Testis (tissue), 5 donors: ENCODE measurements at places on chromosomes 2 and 18. TPM values are rescaled to one million over a fixed set of nuclear protein-coding genes. Genes with fewer than 3 reads are reported as not detected.

GRCh38 chr18:33833842-33834241, 255.8 kb downstream of the ASXL3 start:
- no peak for DNase-seq
- H3K27me3 ChIP-seq, result no peaks in the 10 kb centered on the region
- no peak overlapping the region for H3K4me3 ChIP-seq
- no peaks in the 10 kb centered on the region for H3K36me3 ChIP-seq

The SLC9A2 gene
- total RNA-seq, result 8.4 TPM

DNA sequence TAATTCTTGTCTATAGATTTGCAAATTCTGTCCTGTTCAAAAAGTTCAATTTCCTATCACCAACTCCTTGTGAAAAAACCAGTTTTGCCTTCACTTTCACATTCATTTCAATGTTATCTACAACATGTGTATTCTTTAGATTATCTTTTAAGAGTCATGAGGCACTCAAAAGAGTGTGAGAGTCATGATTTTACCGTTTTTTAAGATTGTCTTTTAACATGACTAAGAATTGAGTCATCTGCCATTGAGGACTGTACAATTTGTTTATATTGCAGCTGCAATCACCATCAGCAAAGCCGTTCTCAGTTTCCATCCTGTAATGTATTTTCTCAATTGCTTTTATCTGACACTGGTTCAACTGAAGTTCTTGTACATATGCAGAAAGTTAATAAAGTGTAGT, 275.8 kb downstream of the LNPK start:
- DNase-seq, result no peak
- no peak overlapping the region for H3K4me3 ChIP-seq
- no peak overlapping the region for H3K27ac ChIP-seq
- no peaks in the 10 kb centered on the region for H3K4me1 ChIP-seq
- no peaks in the 10 kb centered on the region for H3K36me3 ChIP-seq
- no peaks in the 10 kb centered on the region for H3K27me3 ChIP-seq

DNA sequence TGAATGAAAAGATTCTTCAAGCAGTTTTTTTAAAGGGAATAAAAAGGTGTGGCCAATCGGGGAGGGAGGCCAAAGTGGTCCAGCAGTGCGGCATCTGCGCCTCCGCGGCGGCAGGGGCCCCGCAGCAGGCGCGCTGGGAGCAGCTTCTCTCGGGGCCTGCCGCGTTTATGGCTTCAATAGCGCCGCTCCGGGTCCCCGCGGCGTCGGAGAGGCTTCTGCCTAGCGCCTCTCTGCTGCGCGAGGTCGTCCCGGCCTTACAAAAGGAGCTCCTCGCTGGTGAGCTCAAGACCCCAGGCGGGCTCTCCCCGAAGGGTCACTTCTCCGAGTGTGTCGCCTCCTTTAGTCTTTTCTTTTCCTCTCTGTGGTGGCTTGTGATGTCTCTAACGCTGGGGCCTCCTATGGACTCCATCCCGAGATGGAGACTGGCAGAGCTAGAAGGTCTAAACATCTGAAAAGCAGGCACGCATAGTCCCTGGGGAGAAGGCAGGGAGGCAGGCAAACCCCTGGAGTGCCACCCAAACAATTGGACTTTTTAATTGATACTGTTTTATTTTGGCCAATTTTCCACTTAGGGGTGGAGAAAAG, 67.1 kb downstream of the SUMO1 start:
- H3K4me3 ChIP-seq, result peak overlapping the region; percentile 39
- H3K27ac ChIP-seq, result no peak overlapping the region
- no peaks in the 10 kb centered on the region for H3K27me3 ChIP-seq
- H3K36me3 ChIP-seq, result no peaks in the 10 kb centered on the region

GRCh38 chr2:201413143-201413542, 38.1 kb downstream of the TRAK2 start:
- no peaks in the 10 kb centered on the region for H3K36me3 ChIP-seq
- no peak for DNase-seq
- H3K4me1 ChIP-seq, result peaks cover 10% of the 10 kb centered on the region
- no peak overlapping the region for H3K27ac ChIP-seq
- no peaks in the 10 kb centered on the region for H3K27me3 ChIP-seq

DNA sequence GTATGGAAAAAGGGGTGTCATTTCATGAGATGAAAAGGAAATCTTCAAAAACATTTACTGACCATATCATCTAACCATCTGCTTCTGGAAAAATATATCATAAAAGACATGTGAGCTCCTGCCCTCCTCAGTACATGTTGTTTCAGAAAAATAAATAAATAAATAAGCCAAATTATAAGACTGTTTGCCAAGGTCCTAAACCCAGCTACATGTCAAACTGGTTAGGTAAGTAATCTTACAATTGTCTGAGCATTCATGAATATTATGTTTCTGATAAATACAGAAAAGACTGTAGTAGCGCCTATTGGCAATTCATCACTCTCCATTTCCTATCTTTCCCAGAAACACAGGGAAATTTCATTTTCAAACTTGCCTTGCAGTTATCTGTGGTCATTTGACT, 138.9 kb upstream of the SETBP1 start:
- no peaks in the 10 kb centered on the region for H3K27me3 ChIP-seq
- H3K4me3 ChIP-seq, result no peak overlapping the region
- H3K4me1 ChIP-seq, result no peaks in the 10 kb centered on the region
- H3K27ac ChIP-seq, result no peak overlapping the region
- no peaks in the 10 kb centered on the region for H3K36me3 ChIP-seq
- DNase-seq, result no peak

The CDK15 gene
- 1.8 TPM for total RNA-seq

DNA sequence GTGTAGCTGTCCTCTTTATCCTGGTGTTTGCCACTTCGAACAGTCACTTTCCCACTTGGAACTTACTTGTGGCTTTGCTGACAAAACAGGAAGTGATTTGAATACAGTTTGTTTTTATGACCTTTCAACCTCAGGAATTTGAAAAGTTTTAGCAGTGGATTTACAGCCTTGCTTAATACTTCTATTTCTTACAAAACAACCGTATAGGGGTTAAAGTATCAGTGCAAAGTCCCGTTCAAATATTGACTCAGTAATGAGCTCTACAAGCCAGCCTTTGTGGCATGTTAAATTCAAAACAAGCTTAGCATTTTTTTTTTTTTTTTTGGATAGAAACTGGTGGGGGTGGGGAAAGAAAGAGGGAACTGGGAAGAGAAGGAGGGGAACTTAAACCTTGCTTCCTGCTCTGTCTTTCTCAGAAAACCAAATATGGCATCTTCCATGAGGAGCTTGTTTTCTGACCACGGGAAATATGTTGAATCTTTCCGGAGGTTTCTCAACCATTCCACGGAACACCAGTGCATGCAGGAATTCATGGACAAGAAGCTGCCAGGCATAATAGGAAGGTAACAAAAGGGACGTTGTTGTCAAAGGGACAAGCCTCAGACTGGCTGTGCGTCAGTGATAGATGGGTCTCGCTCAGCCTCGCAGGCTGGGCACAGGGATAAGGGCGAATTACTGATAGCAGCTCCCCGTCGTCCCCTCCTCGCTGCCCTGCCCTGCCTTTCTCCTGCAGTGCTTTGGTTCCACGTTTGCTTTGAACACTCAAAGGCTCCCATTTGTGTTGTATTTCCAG, at the start of gene HNMT:
HNMT (plus strand) TSS at position 408 of the 793 bp plus-strand sequence; CDS start at position 427, 19 bp downstream.
- H3K27me3 ChIP-seq, result no peaks in the 10 kb centered on the region
- peak; percentile 66 for DNase-seq
- H3K36me3 ChIP-seq, result no peaks in the 10 kb centered on the region
- peak within 1 kb of the TSS; percentile 63 for H3K4me3 ChIP-seq
- H3K4me1 ChIP-seq, result peaks cover 5% of the 10 kb centered on the region
- H3K27ac ChIP-seq, result peak within 1 kb of the TSS; percentile 74

DNA sequence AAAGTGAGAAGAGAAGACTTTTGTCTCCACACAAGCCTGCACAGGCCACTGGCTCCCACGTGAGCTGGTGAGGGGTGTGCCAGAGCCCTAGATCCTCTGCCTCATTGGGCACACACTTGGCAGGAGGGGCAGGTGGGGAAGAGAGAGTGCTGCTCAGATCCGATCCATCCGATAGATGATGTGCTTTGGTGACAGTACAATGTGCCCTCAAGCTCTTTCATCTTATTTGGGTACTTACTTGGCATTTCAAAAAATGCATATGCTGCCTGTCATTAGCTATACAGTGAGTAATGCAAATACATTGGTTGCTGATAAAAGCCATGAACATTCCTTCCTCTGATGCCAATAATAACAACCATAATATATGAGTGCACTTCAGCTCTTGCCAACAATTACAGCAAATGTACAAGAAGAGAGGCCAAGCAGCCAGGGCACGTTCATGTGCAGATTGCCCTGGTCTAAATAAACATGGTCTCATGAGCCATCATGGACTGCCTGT, 255.3 kb downstream of the VAPA start:
- H3K36me3 ChIP-seq, result no peaks in the 10 kb centered on the region
- no peaks in the 10 kb centered on the region for H3K4me1 ChIP-seq

The GREB1 gene
- 136 TPM for total RNA-seq

DNA sequence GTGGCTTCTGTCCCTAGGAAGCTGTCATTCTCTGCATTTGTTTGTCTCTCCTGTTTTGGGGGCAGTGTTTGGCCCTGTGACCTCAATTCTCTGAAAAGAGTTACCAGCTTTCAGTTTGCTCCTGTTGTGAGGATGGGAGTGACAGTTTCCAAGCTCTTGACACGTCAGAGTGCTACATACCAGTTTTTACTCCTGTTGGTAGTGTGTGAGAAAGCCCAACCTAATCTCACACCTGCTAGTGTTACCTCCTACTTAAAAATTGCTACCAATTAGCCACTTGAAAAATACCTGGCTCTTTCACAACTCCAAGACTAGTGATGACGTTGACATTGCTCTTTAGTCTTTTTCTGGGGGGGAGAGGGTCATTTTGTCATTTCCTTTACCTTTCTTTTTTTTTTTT, 14.1 kb downstream of the SKA1 start:
- H3K4me3 ChIP-seq, result no peak overlapping the region
- H3K36me3 ChIP-seq, result no peaks in the 10 kb centered on the region
- H3K27me3 ChIP-seq, result no peaks in the 10 kb centered on the region
- H3K4me1 ChIP-seq, result no peaks in the 10 kb centered on the region

GRCh38 chr2:39851251-39851650, 72.2 kb upstream of the THUMPD2 start:
- no peaks in the 10 kb centered on the region for H3K36me3 ChIP-seq
- no peak for DNase-seq

The GREB1L gene
- 38.4 TPM for total RNA-seq

DNA sequence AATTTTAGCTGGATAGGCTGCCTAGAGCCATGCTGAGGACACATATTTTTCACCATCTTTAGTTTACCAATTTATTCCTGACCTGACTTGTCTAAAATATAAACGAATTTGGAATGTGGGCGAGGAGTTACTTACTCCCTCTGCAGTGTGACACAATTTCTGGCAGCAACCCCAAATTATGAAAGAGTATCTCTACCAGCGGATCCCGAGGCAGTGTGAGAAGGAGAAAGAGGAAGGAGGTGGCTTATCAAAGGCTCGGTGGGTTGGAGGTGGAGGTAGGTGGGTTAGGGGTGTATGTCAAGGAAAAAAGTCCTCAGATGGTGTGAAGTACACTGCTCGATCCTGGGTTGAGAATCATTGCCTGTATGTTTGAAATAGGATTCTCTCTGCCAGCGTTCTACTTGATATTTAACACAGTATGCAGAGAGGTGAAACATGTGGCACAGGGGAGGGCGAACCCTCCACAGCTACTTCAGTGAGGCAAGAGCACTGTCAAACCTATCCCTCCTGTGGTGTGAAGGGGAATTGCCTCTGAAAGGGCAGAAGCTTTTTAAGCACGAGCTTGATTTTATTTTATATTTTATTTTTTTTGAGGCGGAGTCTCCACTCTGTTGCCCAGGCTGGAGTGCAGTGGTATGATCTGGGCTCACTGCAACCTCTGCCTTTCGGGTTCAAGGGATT, 76.0 kb downstream of the RFTN2 start:
- peak; percentile 23 for DNase-seq
- no peaks in the 10 kb centered on the region for H3K36me3 ChIP-seq
- no peaks in the 10 kb centered on the region for H3K27me3 ChIP-seq
- H3K4me1 ChIP-seq, result no peaks in the 10 kb centered on the region

- DNase-seq, result peak; percentile 49
- no peaks in the 10 kb centered on the region for H3K27me3 ChIP-seq
- H3K4me3 ChIP-seq, result no peak overlapping the region
These were observed 231.4 kb downstream of the LRRTM1 start for GRCh38 chr2:80073134-80073561.

DNA sequence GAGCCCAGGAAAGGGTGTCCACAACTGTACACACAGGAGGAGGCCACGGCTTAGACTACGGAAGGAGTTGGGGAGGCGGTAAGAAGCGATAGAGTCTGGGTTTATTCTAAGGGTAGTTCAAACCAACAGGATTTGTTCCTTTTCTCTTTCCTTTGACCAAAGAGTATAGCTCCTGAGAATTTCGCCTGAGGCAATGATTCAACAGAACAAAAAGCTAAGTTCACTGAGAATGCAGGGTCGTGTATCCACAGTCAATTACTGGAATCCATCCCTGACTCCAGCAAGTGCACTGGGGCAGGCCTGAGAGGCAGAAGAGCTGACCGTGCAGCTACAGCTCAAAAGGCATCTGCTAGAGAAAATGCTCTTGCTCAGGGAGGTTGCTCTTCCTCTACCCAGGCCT, 140.9 kb downstream of the TFCP2L1 start:
- no peaks in the 10 kb centered on the region for H3K27me3 ChIP-seq
- no peaks in the 10 kb centered on the region for H3K4me1 ChIP-seq
- DNase-seq, result no peak
- no peaks in the 10 kb centered on the region for H3K36me3 ChIP-seq

- no peak overlapping the region for H3K27ac ChIP-seq
- no peak for DNase-seq
- H3K4me1 ChIP-seq, result no peaks in the 10 kb centered on the region
- H3K27me3 ChIP-seq, result no peaks in the 10 kb centered on the region
- H3K36me3 ChIP-seq, result no peaks in the 10 kb centered on the region
These were observed 25.6 kb downstream of the GCA start for GRCh38 chr2:162369551-162369950.

DNA sequence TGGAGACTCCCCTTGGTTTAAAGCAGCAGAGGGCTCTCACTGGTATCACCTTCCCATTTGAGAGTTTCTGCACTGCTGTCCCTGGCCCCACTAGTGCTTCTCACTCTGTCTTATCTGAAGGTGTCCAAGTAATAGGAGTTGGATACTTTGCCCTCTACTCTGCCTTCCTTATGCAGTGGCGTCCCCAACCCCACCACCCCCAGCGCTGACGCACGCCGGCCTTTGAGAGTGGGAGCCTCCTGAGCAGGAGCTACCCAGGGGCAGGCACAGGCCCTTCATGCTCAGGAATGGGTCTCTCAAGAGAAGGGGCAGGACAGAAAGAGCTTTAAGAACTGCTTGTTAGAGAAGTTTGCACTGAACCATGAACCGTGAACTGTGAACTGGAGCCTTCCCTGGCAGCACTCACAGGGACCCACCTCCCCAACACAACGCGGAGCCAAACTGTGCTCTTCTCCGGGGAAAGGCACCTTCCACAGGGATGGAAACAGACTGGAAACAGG, 3.3 kb downstream of the CIB4 start:
- no peaks in the 10 kb centered on the region for H3K36me3 ChIP-seq
- no peaks in the 10 kb centered on the region for H3K27me3 ChIP-seq
- no peaks in the 10 kb centered on the region for H3K4me1 ChIP-seq

DNA sequence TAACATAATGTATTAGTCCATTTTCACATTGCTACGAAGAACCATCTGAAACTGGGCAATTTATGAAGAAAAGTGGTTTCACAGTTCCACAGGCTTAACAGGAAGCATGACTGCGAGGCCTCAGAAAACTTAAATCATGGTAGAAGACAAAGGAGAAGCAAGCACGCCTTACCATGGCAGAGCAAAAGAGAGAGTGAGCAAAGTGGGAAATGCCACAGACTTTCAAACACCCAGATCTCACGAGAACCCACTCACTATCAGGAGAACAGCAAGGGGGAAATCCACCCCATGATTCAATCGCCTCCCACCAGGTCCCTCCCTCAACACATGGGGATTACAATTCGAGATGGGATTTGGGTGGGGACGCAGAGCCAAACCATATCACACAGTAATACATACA, 22.5 kb downstream of the PIGN start:
- H3K36me3 ChIP-seq, result no peaks in the 10 kb centered on the region
- no peak overlapping the region for H3K27ac ChIP-seq
- no peaks in the 10 kb centered on the region for H3K4me1 ChIP-seq
- DNase-seq, result no peak

The TCF23 gene
- total RNA-seq, result 5.5 TPM
